ENCODE measurements at places on chromosomes 6 and 20.

- no peak for DNase-seq
These were observed 81.4 kb upstream of the TCF21 start for GRCh38 chr6:133807501-133807900.

DNA sequence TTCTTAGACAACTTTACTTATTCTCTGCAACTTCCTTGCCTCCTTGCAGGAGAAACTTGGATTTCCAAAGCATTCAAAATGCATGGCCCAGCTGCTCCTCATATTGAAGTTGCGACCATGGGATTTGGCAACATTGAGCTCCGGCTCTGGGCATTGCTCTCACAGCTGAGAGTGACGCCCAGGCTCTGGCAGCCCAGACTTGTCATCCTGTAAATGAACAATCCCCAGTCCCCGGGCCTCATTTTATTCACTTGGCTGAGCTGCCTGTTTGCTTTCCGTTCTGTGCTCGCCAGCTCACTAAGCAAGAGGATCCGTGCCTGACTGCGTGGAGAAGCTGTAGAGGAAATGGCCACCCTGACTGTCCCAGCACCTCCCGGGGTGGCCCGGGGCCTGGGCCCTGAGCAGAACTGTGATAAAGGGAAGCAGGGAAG is 119.5 kb upstream of the CD93 start:
- DNase-seq, result no peak

DNA sequence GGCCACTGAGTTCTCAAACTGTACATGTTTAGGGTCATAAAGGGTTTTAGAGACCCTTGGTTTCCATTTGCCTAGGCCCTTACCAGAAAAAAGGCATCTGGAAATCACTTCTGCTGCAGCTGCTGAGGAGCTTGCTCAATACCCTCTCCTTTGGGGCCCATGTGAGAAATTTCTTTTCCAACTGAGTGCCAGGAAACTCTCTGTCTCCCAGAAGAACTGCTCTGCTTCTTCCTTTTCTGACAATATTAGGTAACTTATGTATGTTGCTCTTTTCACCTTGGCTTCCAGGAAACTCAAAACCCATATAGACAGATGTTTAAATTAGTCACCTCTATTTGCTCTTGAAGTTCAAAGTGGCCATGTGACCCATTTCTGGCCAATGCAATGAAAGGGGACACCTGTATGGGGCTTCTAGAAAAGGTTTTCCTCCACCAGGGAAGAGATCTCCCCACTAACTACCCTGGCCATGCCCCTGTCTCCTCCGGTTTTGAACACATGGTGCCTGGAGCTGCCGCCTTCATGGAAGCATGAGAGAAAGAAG is 121.6 kb downstream of the PREX1 start:
- DNase-seq, result no peak

DNA sequence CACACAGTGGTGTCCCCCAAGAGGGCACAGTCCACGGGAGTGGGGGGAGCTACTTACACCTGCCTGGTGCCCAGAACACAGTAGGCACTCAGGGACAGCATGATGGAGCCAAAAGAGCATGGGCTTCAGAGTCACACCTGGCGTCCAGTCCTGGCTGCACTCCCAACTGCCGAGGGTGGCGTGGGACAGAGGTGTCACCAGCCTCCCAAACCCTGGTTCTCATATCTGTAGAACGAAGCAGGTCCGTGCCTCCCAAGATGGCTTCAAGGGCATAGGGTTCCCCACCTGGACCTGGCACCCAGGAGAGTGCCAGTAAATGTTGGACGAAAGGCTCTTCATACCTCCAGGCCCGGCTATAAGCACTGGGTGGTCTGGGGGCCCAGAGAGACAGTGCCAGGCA is 8.9 kb downstream of the HRH3 start:
- no peak for DNase-seq

DNA sequence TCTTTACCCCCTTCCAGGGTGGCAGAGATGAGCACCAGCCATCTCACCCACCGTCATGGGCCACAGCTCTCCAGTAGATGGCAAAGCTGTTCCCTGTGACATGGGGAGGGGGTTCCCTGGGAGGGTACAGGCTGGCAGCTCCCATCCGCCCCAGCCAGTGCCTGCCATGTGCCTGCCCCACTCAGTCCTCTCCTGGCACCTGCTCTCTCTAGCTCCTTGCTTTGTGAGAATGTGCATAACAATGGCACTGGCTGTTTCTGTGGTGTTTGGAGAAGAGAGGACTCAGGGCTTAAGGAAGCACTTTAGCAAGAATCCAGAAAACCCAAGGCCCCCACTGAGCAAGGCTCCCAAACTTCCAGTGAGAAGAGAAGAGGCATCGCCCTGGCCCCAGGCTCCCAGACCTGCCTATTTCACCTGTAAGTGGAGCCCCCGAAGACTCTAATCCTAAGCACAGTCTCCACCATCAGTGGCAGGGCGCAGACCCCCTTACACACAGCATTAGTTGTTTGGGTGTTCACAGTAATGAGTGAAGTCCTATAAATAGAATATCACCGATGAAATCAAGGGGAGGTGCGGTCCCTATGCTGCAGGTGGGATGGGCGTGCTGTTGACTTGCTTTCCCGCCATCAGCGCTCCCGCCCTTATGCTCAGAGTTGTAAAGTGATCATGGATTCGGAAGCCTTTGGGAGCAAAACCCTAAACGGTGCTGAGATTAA is 110.2 kb downstream of the AGPAT4 start:
- no peak for DNase-seq

DNA sequence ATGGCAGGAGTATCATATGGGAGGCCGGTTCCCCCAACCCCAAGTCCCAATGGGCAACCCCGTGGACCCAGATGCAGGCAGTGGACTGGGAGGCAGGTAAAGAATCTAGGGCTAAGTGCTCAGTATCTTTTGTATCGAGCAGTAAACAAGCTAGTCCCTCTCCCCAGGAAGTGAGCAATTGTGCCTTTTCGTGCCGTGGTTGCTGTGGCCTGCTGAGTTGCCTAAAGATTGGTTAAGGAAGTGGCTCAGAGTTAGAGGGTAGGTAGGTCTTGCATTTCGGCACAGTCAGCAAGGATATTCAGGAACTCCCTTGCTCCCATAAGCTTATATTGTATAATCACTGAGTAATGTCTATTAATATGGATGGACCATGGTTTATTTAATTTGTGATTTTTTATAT is 1.3 kb upstream of the DNAH8 start:
- DNase-seq, result no peak

DNA sequence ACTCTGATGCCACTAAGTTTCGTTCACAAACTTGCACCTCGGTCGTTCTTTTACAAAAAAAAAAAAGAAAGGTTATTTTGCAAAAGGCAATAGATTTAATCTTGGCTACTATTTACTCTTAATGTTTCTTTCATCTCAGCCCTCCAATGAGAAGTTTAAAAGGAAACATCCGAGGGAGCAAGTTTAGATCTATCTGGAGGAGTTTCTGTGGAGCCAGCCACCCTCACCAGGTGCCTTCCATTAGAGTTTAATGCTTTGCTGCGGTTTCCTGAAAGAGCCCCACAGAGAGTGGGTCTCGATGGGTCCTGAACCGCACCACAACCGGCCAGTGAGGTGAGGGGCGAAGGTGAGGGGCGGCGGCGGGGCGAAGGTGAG is 632 bp downstream of the PRKN start:
- DNase-seq, result no peak

- DNase-seq, result no peak
These were observed 468.3 kb downstream of the CDC5L start for GRCh38 chr6:44855562-44856411.

GRCh38 chr6:98747273-98747672 is 87.1 kb upstream of the POU3F2 start:
- no peak for DNase-seq

DNA sequence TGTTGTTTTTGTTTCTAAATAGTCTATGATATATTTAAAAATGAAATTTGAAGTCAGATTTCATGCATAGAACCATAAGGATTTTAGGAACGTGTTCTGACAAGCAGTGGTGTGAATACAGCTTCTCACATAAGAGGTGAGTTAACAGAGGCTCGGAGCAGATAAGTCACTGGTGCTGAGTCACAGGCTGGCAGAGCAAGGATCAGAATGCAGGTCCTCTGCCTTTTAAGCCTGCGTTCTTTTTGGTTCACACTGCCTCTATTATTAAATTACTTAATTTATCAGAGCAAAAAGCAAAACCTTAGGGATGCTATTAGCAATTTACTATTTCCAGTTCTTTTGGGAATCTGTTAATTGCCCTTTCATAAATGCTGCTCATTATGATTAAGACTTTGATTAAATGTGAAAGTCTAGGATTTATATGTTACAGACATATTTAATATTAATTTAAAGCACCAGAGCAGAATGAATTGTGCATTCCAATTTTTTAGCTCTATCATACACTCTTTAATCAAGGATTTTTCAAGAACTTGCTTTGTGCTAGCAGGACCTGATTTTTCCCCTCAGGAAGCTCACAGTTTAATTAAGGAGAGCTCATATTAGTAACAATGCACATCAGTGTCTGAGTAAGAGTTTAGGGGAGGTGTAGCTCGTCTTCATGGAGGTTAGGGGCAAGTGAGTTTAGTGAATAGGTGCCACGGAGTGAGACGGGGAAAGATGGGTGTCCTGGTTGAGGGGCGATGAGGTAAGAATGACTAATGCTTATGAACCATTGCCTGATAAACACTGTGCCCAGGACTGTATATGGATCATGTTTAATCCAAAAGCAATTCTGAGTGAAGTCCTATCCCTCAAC is 212.7 kb upstream of the AGPAT4 start:
- no peak for DNase-seq

DNA sequence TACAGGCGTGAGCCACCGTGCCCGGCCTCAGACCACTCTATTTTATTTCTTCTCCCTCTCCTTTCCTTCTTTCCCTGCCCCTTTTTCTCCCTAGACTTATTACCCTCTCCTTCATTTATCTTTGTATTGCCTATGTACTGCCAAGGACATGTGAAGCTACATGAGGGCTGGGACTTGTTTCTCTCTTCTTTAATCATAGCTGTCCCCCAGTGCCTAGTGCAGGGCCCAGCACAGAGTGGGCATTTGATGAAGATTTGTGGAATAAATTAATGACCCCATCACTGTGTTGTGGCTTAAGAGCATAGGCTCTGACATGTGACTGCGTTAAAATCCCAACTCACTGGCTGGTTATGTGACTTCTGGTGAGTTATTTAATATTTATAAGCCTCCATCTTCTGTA is 6.0 kb downstream of the DOK5 start:
- no peak for DNase-seq

DNA sequence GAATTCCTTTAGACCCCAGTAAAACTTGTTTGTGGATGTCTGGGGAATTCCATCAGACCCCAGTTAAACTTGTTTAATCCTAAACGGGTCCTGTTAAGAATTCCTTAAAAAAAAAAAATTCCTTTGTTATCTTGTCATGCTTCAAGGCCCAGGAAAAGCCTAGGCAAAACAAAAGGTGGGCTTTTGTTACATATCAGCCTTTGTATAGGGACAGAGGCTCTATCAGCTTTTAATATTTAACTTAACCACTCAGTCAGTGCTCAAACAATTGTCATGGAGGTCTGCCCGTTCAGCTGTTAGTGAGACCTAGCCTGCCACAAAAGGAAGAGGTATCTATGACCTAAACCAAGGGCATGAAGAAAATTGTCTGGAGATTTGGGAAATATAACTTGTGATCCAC is 53.1 kb downstream of the SLC22A1 start:
- no peak for DNase-seq

DNA sequence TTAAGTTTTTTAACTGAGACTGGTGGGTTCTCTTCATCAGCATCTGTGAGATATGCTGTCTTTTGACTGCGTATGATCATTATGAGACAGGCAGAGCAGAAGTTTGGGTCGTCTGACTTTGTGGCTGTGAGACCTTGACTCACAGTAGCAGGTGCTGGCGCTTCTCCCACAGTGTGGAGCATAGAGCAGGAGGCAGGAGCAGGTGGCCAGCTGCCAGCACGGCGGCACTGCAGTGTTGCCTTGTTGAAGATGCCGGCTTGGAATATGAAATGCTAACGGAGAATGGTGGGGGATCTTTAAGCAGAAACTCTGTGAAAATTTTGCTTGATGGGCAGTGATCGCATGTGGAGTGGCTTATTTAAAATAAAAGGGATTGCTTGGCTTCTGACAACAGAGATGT is 105.0 kb downstream of the TIAM2 start:
- no peak for DNase-seq

GRCh38 chr20:44736170-44737021 is 9.3 kb upstream of the KCNK15 start:
- DNase-seq, result no peak

DNA sequence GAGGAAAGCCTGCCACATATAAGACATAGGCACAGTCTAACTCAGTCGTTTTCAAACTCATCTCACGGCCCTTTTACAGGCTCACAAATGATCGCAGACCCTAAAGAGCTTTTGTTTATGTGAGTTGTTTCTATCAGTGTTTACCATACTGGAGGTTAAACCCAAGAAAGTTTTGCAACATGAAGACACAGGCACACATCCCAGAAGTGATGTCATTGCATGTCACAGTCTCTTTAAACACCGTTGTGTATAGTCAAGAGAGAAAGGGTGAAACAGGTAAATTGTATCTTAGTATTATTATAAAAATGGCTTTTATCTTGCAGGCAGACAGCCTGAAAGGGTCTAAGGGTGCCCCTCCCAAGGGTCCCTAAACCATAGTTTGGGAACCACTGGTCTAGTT is 96.7 kb downstream of the BACH2 start:
- DNase-seq, result no peak

- no peak for DNase-seq
These were observed 185.8 kb upstream of the TENT5A start for GRCh38 chr6:81938014-81938856.

DNA sequence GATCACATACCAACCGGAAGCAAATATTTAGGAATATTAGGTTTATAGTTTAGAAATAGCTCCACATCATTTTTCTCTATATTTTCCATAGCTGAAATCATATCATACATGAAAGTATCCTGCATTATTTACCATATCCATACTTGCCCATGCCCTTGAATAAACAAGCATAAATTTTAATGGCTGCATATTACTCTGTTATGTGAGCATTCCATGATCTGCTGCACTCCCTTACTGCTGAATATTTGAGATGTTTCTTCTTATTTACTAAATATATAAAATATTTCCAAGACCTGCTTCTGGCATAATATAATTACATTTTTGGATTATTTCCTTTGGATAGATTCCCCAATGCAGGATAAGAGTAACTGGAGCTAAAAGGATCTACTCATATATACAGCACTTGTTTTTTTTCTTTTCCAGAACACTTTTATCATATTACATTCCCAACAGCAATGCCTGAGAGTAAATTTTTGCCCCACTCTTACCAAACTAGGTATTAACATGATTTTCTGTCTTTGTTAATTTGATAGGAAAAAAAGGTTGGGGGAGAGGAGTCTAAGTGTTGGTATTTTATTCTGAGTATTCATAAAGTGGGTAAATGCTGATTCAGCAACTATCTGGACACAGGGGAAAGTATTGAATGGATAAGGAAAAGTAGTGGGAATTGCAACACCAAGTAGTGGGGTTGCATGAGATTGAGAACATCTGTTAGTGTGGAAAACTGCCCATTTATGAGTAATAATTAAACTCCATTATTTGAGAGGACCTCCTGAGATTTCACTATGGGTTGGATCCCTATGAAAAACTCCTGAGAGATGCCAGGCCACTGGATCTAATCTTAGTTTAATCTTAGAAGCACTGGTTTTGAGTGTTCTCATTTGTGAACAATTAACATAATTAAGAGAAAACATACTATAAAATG is 76.0 kb downstream of the MAN1A1 start:
- DNase-seq, result no peak

- DNase-seq, result no peak
These were observed 91.3 kb upstream of the GGTLC1 start for GRCh38 chr20:24079661-24080412.

All from stimulated activated CD8-positive, alpha-beta memory T cell treated with anti-CD3 and anti-CD28 coated beads, Interleukin-4, amount 100 ng/mL, for 1 hour (primary cell).